ENCODE measurements at places on chromosomes 16 and 17.

DNA sequence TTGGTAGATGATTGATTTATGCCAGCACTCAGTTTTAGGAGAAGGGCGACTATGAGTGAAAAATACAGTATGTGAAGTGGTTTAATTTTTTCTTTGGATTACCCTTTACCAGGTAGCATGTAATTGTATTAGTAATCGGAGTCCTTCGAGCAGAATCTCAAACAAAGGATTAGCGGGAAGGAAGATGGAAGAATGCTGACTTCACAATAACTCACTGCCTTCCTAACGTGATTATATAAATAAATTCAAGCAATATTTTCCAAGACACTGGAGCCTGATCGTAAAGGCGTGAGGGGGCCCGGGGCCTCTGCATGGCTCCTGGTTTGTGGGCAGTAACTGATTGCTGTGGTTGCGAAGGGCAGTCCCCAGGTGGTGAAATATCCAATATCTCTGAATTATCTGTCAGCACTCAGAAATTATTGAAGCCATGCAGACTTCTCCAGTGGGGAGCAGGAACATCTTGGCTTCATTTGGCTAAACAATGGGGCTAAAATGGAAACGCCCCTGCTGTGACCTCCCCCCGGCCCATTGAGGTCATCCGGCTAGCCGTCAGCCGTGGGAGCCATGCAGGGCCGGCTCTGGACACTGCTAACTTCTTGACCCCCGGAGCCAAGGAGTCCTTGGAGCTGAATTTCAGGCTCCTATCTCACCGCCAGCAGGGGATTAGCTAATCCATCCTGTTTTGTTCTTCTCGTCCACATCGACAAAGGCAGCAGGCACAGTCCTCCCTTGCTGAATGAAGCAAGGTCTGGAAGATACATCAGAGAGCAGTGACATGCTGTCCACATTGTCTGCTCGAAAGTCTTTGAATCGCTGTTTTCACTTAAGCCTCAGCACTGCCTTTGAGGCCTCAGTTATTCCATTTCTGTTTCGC is 295.9 kb upstream of the N4BP1 start:
- no peak for DNase-seq

DNA sequence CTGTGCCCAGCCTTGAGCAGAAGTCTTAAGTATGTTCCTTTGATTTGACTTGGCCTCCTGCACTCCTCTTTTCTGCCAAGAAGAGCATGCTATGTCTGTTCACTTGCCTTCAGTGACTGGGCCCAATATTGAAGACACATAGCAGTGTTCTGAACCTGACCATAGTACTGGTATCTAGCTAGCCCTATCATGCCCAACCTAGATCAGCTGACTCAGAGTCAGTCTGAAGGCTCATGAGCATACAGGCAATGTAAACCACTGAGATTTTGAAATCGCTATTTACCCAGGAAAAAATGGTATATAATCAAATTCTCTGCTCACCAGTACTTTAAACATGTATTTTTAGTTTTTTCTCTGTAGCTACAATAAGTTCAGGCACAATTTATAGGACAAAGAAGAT is 129.4 kb downstream of the TANC2 start:
- DNase-seq: no peak

GRCh38 chr17:17981330-17981729 is 8.7 kb downstream of the DRC3 start:
- no peak for DNase-seq

GRCh38 chr17:13957636-13958035 is 111.7 kb upstream of the COX10 start:
- DNase-seq: no peak

GRCh38 chr17:68344701-68345136 is 53.4 kb downstream of the ARSG start:
- DNase-seq: no peak

- no peak for DNase-seq
Observed at GRCh38 chr16:12009462-12009861, 32.9 kb downstream of the SNX29 start.

DNA sequence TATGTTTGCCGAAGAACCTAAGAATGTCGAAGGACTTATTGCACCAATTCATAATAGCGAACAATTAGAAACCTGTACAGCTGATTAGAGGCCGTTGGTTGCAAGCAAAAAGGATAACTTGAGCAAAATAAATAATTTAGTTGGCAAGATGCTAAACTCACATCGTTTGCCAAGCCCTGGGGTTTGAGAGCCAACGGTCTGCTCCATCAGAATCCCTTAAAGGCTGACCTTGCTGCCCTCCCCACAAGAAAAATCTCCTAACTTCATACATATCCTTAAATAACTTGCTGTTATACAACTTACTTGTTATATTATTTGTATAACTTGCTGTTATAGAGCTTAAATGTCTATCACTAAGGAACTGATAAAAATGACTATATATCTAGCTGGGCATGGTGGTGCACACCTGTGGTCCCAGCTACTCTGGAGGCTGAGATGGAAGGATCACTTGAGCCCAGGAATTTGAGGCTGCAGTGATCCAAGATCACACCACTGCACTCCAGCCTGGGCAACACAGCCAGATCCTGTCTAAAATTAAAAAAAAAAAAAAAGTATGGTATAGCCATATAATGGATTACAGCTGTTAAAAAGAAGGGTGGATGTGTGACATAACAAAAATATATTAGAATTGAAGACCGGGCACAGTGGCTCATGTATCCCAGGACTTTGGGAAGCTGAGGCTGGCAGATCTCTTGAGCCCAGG is 1.9 kb upstream of the TRIM37 start:
- no peak for DNase-seq

GRCh38 chr16:17273142-17273561 is 197.6 kb downstream of the XYLT1 start:
- no peak for DNase-seq

GRCh38 chr17:44002141-44002848 is 2.1 kb upstream of the NAGS start:
- no peak for DNase-seq

DNA sequence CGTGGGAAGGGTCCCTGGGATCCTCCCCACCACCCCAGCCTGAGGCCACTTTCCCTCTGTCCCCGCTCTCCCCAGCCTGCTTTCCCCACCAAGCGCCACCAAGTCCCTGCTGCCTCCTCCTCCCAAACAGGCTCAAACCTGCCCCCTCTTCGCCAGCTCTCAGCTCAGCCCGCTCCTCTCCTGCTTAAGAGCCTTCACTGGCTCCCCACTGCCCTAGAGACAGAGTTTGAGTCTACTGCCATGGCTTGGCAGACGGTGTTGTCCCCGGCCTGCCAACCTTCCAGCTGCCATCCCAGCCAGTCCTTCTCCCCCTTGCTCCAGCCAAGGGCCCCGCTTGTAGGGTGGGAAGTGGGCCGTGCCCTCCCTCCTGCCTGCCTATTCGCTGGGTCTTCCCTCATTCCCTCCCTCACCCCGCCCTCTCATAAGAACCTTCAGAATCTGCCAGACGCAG is 11.1 kb downstream of the IL4R start:
- peak; percentile 23 for DNase-seq

GRCh38 chr17:56173958-56174835 is 20.9 kb downstream of the ANKFN1 start:
- no peak for DNase-seq

- DNase-seq: peak; percentile 81
Observed at GRCh38 chr17:64006361-64007088, 8.4 kb downstream of the PRR29 start.

DNA sequence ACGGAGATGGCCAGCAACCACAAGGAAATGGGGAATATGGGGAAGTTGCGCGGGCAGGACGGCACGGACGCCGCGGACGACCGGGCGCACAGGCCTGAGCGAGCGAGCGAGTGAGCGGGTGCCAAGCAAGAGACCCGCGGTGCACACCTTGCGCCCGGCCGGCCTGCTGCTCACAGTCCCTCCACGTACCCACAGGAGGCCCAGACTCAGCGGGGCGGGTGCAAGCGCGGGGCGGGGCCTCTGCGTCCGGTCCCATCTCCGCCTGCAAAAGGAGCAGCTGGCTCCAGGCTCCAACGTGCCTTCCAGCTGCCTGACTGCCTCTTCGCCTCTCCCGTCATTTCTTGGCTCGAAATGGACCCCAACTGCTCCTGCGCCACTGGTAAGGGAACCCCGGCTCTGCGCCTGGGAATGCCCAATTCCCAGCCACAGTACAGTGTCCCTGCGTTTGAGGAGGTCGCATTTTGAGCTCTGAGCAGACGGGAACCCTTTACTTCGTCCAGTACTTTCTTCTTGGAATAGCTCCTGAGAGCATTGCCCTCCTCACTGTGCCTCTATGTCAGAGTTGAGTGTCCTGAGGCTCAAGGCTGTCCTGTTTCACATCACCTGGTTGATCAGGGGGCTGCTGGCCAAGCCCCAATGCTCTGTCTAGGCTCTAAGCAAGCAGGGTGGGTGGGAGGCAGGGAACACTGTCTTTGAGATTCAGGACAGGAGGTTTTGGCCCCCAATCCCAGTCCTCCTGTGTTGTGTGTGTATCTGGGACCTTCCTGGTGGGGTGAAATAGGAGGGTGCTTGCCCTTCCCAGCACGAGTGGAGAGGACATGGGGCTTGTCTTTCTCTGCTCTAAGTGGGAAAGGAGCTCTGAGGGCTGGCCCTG is 8.1 kb upstream of the MT1E start:
- DNase-seq: no peak

DNA sequence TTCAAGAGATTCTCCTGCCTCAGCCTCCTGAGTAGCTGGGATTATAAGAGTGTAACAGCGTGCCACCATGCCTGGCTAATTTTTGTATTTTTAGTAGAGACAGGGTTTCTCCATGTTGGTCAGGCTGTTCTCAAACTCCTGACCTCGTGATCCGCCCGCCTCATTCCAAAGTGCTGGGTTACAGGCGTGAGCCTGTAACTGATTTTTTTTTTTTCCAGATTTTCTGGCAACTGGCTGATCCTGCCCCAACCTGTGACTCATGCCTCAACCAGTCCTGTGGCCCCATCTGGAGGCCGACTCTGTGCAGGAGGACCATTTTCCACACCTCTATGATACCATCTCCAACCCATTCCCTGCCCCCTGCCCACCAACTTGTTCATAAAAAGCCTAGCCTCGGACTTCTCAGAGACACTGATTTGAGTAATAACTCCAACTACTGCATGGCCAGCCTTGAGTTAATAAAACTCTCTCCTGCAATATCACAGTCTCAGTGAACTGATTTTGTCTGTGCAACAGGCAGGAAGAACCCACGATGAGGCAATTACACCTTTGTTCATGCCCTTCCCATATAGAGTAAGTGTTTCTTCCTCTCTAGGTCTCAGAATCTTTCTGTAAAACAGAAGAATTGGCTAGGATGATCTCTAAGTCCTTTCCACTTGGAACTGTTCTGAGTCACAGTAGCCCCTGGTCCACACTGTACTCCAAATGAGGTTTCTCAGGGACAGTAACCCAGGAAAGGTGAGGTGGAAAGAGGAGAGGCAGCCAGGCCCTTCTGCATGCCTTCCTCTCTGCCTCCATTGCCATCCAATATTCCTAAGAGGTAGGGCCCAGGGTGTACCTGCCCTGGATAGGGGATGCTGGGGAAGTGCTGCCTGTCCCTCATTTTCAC is 8.8 kb upstream of the CNOT1 start:
- no peak for DNase-seq

DNA sequence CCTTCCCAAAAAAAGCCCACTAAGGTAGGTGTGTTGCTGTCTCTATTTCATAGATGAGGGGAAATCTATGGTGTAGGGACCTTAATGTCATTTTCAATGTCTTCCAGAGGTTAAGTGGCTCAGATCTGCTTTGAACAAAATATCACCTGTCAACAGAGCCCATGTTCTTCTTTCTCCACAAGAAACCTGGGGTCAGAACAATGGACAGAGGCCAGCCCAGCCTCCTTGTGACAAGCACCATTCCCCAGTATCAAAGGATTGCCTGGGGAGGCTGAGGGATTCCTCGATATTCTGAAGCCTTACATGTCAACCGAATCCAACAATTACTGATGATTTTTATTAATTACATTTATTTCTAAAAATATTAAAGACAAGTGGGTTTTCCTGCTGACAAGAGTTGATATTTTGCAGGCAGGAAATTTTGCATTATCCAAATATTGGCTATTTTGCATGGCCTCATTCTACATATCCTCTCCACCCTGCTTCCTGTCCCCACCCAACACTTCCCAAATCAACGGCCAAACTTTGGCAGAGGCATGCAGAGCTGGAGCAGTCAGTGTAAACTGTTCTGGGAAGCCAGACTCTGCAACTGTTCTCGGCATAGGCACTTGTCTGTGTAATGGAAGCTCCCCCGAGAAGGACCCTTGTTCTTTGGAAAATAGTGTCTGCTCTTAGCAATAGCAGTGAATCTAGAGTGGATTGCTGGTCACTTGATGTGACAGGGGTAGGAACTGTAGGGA is 281.5 kb downstream of the HS3ST3A1 start:
- no peak for DNase-seq

GRCh38 chr16:50627419-50627818 is 53.7 kb downstream of the SNX20 start:
- no peak for DNase-seq

DNA sequence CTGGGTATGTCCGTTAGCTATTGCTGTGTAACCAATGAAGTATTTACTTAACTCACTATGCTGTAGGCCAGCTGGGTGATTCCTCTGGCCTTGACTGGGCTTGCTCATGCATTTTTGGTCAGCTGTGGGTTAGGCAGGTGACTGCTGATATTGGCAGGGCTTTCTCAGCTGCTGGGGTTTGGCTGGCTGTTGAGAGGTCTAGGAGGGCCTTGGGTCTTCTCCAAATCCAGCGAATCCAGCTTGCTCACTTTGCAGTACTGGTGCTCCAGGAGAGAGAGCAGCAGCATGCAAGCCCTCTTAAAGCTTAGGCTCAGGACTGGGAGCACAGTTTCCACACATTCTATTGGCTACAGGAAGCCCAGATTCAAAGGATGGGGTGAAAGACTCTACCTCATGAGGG is 270.1 kb downstream of the PHKB start:
- DNase-seq: no peak

DNA sequence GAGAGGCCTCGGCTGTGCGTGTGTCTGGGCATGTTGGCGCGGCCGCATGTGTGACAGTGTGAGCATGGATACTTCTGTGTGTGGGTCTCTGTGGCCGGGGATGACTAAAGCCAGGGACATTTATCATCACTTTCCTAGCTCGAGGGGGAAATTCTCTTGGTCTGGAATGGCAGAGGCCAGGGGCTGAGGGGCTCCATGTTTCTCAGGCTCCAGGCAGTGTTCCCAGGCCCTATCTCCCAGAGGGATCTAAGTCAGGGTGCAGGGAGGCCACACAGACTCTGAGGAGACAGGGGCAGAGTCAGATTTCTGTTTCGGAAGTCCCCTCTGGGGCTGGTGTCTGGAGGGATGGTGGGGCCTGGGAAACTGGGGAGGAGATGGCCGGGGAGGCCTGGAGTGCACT is 23.7 kb upstream of the SPNS2 start:
- peak; percentile 47 for DNase-seq

DNA sequence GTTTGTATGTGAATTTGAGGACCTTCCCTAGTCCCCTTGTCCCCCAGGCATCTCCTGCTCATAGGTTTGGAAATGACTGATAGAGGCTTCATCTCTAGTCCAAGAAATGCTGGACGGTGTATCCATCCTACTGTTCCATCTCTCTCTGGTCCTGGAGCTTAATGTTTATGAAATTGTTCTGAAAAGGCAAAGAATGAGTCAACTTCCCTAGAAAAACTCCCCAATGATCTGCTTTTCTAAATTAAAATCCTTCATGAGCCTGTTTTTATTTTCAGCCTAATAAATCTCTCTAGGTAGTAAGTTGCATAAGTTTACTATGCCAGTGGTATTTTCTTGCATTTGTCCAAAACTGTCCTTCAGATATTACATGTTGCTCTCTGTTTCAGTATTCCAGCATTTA is 2.1 kb upstream of the IGSF6 start:
- no peak for DNase-seq
